ENCODE measurements at places on chromosomes 16 and 17.

GRCh38 chr17:32341857-32342602, at the start of gene C17orf75:
TSS of gene C17orf75 (minus strand) at chr17:32342173. CDS start at chr17:32342139, 34 bp downstream.
- DNase-seq: peak; percentile 79

DNA sequence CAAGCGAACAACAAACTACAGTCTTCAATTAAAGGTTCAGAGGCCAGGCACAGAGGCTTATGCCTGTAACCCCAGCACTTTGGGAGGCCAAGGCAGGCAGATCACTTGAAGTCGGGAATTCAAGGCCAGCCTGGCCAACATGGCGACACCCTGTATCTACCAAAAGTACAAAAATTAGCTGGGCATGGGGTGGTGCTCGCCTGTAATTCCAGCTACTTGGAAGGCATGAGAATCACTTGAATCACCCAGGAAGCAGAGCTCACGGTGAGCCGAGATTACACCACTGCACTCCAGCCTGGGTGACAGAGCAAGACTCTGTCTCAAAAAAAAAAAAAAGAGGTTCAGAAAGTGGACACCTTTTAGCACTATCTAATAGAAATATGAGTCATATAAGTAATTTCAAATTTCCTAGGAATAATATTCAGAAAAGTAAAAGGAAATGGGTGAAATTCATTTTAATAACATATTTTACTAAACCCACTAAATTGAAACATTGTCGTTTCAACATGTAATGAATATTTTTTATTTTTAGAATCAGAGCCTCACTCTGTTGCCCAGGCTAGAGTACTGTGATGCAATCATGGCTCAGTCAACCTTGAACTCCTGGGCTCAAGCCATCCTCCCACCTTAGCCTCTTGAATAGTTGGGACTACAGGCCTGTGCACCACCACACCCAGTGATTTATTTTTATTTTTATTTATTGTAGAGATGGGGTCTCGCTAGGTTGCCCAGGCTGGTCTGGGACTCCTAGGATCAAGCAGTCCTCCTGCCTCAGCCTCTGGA, 15.2 kb upstream of the MARCHF10 start:
- no peak for DNase-seq

DNA sequence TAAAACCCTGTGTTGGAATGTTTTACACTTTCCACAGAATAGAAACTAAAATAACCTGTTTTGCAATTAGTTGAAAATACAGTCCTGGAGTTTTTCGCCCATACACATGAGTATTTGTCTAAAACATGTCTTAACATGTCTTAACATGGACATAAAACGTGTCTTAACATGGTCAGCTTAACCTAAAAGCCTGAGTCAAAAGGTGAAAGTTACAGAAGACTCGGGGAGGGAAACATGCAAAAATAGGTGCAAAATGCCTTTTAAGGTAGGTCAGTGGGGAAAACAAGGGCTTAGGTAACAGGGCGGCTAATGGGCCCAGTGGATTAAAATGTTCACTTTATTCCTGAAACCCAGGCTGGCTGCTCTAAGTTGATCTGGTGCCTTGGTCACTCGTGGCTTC, 56.1 kb upstream of the RBL2 start:
- DNase-seq: no peak

GRCh38 chr16:15598648-15599190, 44.2 kb downstream of the MARF1 start:
- DNase-seq: no peak

GRCh38 chr17:75031972-75032719, 14.6 kb downstream of the ATP5PD start:
- peak; percentile 44 for DNase-seq

- DNase-seq: no peak
These were observed 95.1 kb downstream of the METRNL start for GRCh38 chr17:83174362-83175118.

DNA sequence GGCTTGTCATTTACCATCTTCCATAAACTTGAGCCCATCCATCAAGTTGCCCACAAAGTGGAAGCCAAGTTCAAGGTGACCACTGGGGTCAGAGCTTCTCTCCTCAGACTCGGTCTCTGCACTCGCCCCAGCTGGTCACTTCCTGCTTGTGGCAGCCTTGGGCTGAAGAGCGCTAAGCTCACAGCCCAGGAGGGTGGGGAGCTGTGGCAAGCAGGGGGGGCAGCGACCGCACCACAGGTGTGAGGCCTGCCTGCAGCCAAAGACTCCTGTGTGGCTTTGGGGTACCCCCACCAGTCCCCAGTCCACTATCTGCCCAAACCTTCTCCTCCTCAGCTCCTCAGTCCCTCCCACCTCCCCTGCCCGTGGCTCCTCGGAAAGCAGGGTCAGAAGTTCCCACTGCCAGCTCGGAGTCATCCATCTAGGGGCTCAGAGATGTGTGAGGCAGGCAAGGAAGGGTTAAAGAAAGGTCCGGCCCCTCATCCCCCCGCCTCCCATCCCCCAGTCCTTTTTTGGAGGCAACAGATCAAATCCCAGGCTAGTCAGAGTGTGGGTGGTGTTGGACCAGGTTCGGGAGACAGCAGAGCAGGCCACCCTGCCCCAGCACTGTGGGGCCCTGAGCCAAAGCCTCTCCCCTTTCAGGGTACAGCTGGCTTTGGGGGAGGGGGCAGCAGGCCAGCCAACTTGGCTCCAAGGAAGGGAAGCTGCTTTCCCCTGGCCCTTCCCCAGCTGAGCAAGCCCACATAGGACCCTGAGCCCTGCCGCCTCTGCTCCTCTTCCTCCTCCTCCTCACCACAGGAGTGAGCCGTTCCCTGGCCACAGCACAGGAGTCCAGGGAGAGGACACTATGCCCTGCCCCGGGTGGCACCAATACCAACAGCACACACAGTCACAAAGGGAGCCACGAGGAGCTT, 3.2 kb downstream of the CSF3 start:
- DNase-seq: no peak

- DNase-seq: no peak
These were observed 3.9 kb upstream of the B3GNT9 start for GRCh38 chr16:67154578-67155294.

DNA sequence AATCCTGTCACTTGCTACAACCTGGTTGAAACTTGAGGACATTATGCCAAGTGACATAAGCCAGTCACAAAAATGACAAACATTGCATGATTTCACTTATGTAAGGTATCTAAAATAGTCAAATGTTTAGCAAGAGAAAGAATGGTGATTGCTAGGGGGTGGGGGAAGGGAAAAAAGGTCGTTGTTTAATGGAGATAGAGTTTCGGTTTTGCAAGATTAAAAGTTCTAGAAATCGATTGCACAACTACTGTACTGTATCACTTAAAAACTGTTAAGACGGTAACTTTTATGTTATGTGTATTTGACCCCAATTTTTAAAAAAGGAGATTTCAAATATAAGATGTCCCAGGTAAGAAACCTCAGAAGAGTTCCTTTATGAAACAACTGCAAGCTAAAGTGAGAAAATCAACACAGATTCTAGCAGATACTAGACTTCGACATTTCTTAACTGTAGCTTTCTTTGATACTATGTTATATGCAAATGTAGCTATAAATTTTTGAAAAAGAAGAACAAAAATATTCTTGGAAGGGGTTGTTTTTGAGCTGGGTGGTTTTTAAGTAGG, 5.9 kb downstream of the MEOX1 start:
- no peak for DNase-seq
